CD4-positive, alpha-beta memory T cell (primary cell): ENCODE measurements at places on chromosomes 4 and X. TPM values are rescaled to one million over a fixed set of nuclear protein-coding genes. Genes with fewer than 3 reads are reported as not detected.
A peak's percentile ranks its signal among the peaks of the same experiment; 100 is the strongest.

DNA sequence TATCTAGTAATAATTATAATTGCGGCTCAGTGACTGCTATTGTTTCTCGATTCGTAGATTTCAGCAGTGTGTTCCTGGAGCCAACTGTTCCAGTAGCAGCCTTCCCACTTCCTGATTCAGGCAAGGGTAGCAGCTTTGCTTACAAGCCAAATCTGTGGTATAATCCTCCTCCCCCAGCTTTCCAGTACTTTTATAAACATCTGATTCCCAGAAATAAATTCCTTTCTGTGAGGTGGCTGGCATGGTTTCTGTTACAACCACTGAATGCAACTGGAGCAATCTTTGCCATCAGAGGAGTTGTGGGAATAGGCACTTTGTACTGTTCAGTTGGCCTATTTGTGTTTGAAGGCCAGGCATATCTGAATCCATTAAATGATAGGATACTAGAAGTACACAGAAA lies 80.0 kb downstream of the GLRA3 start:
- DNase-seq = no peak
- H3K27ac ChIP-seq = no peak overlapping the region
- no peak overlapping the region for H3K4me3 ChIP-seq
- H3K36me3 ChIP-seq = no peaks in the 10 kb centered on the region
- H3K4me1 ChIP-seq = no peaks in the 10 kb centered on the region
- no peaks in the 10 kb centered on the region for H3K27me3 ChIP-seq

- H3K4me1 ChIP-seq = no peaks in the 10 kb centered on the region
- no peaks in the 10 kb centered on the region for H3K36me3 ChIP-seq
- no peak overlapping the region for H3K4me3 ChIP-seq
- peak; percentile 6 for DNase-seq
- H3K27ac ChIP-seq = no peak overlapping the region
- H3K27me3 ChIP-seq = no peaks in the 10 kb centered on the region
Measured at GRCh38 chrX:73127700-73128241, 48.5 kb upstream of the PABPC1L2A start.

- no peak overlapping the region for H3K27ac ChIP-seq
- H3K27me3 ChIP-seq = no peaks in the 10 kb centered on the region
- no peak overlapping the region for H3K4me3 ChIP-seq
- no peaks in the 10 kb centered on the region for H3K4me1 ChIP-seq
- DNase-seq = no peak
- H3K36me3 ChIP-seq = no peaks in the 10 kb centered on the region
Measured at GRCh38 chr4:54540931-54541330, 116.8 kb upstream of the KIT start.

BRS3 gene
- not detected for total RNA-seq

DNA sequence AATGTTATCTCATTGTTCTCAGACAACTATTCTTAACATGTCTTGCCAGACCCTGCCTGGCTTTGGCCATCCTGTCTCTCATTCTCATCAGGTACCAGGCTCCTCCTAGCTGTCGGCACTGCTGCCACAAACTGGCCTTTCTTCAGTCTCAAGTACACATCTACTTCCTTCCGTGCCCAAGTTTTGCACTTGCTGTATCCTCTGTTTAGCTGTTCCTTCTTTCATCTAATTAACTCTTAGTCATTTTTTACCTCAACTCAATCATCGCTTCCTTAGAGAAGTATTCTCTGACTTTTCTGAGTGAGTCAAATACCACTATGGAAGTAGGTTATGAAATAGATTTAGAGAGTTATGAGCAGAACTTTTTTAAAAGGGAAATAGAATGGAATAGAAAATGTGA lies 19.7 kb downstream of the CXCL3 start:
- H3K36me3 ChIP-seq = no peaks in the 10 kb centered on the region
- no peaks in the 10 kb centered on the region for H3K27me3 ChIP-seq
- H3K4me1 ChIP-seq = no peaks in the 10 kb centered on the region
- no peak overlapping the region for H3K27ac ChIP-seq

- peaks cover 82% of the 10 kb centered on the region for H3K4me1 ChIP-seq
- peak overlapping the region; percentile 86 for H3K27ac ChIP-seq
- no peak overlapping the region for H3K4me3 ChIP-seq
Measured at GRCh38 chr4:80069108-80069836, 3.8 kb downstream of the ANTXR2 start.

NDNF gene
- not detected for total RNA-seq

DNA sequence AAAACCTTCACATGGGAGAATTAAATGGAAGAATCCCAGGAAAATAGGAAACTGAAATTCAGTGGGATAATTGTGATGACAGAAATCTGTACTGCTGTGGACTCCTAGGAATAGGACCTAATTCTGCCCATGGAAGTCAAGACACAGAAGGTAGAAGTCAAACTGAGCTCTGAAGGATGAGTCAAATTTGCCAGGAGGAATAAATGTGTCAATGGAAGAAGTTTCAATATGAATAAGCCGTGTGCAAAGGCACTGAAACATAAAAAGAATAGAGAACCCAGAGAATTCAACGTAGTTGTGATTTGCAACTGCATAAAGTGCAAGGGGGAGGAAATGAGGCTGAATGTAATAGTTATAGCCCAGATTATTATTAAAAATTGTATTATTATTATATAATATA lies 11.6 kb downstream of the ENAM start:
- no peaks in the 10 kb centered on the region for H3K4me1 ChIP-seq
- no peaks in the 10 kb centered on the region for H3K36me3 ChIP-seq
- DNase-seq = no peak
- no peaks in the 10 kb centered on the region for H3K27me3 ChIP-seq

DNA sequence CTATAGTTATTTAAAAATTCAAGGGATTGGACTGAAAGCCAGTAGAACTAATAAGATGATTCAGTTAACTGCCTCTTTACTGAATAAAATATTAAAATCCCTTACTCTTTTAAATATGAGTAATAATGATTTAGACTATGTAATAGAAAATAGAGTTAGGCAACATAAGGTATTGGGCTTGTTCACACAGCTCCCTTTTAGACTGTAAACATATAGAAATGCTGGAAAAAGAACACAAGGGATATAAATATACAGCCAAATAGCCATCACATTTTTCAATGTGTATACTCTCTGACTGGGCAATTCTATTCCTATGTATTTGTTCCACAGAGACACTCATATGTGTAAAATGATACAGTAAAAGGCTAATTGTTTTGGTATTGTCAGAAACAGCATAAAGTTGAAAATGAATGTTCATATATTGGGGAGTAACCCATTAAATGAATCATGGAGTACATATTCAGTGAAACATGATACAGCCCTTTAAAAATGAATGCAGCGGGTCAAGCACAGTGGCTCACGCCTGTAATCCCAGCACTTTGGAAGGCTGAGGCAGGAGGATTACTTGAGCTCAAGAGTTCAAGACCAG lies 129.8 kb downstream of the TBC1D19 start:
- no peaks in the 10 kb centered on the region for H3K4me1 ChIP-seq
- no peaks in the 10 kb centered on the region for H3K36me3 ChIP-seq
- H3K4me3 ChIP-seq = no peak overlapping the region
- no peaks in the 10 kb centered on the region for H3K27me3 ChIP-seq

CCDC120 gene
- 10.6 TPM for total RNA-seq

SSX4B gene
- total RNA-seq = not detected

- peaks cover 22% of the 10 kb centered on the region for H3K4me1 ChIP-seq
- H3K27me3 ChIP-seq = no peaks in the 10 kb centered on the region
- H3K4me3 ChIP-seq = no peak overlapping the region
- no peaks in the 10 kb centered on the region for H3K36me3 ChIP-seq
- no peak for DNase-seq
Measured at GRCh38 chrX:13153796-13154195, 109.4 kb upstream of the FAM9C start.

GRCh38 chr4:145041378-145041777 lies 56.6 kb downstream of the ANAPC10 start:
- H3K27me3 ChIP-seq = no peaks in the 10 kb centered on the region
- H3K4me1 ChIP-seq = no peaks in the 10 kb centered on the region
- no peak for DNase-seq
- no peak overlapping the region for H3K4me3 ChIP-seq
- no peak overlapping the region for H3K27ac ChIP-seq
- no peaks in the 10 kb centered on the region for H3K36me3 ChIP-seq

GRCh38 chr4:82577451-82577850 lies 15.7 kb upstream of the TMEM150C start:
- no peaks in the 10 kb centered on the region for H3K27me3 ChIP-seq
- H3K36me3 ChIP-seq = no peaks in the 10 kb centered on the region
- H3K4me3 ChIP-seq = no peak overlapping the region
- no peaks in the 10 kb centered on the region for H3K4me1 ChIP-seq
- no peak overlapping the region for H3K27ac ChIP-seq

XPNPEP2 gene
- total RNA-seq = 0.33 TPM

DNA sequence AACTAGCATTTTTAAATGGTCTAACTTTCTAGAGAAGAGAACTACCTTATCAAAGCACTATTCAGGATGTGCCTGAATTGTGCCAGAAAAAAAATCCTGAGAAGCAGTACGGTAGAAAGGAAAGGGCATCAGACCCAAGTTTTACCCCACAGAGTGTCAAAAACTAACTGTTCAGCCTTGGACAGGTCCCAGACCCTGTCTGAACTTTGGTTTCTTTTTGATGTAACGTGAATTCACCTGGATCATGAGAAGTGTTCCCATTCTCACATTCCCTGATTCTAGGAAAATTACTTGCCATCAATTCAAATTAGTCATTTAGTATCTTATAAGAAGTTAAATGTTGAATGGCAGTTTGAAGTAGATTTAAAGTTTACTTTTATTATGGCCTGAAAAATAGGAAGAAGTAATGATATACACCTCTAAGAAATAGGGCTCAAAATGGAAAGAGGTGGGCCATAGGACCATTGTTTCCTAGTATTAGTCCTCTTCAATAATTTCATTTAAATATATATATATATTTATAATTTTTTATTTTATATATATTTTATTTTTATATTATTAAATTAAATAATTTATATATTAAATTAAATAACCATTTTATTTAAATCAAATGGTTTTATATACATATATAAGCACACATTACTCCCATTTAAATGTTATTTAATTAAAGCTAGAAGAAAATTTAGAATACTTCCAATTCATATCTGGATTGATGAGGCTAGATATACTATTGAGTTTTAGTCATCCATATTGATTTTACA lies 181.9 kb upstream of the PPARGC1A start:
- no peak for DNase-seq
- H3K4me1 ChIP-seq = no peaks in the 10 kb centered on the region
- no peaks in the 10 kb centered on the region for H3K27me3 ChIP-seq
- no peak overlapping the region for H3K27ac ChIP-seq

AFM gene
- not detected for total RNA-seq

GNRHR gene
- total RNA-seq = not detected

GRCh38 chr4:139227729-139228404 lies 50.8 kb upstream of the ELF2 start:
- peak; percentile 10 for DNase-seq
- H3K4me1 ChIP-seq = no peaks in the 10 kb centered on the region
- H3K27me3 ChIP-seq = no peaks in the 10 kb centered on the region
- H3K36me3 ChIP-seq = no peaks in the 10 kb centered on the region
- H3K27ac ChIP-seq = no peak overlapping the region

- H3K27ac ChIP-seq = no peak overlapping the region
- no peaks in the 10 kb centered on the region for H3K27me3 ChIP-seq
- no peaks in the 10 kb centered on the region for H3K4me1 ChIP-seq
- H3K4me3 ChIP-seq = no peak overlapping the region
- H3K36me3 ChIP-seq = no peaks in the 10 kb centered on the region
Measured at GRCh38 chr4:16243285-16243684, 17.0 kb upstream of the TAPT1 start.

GRCh38 chr4:106238820-106239420 lies 77.1 kb downstream of the TBCK start:
- H3K27ac ChIP-seq = no peak overlapping the region
- DNase-seq = no peak
- no peaks in the 10 kb centered on the region for H3K4me1 ChIP-seq
- H3K36me3 ChIP-seq = peaks cover 7% of the 10 kb centered on the region

- H3K36me3 ChIP-seq = no peaks in the 10 kb centered on the region
- no peak overlapping the region for H3K4me3 ChIP-seq
- no peak for DNase-seq
Measured at GRCh38 chr4:187903106-187903505, 92.5 kb upstream of the ZFP42 start.

GAGE12J gene
- not detected for total RNA-seq

DNA sequence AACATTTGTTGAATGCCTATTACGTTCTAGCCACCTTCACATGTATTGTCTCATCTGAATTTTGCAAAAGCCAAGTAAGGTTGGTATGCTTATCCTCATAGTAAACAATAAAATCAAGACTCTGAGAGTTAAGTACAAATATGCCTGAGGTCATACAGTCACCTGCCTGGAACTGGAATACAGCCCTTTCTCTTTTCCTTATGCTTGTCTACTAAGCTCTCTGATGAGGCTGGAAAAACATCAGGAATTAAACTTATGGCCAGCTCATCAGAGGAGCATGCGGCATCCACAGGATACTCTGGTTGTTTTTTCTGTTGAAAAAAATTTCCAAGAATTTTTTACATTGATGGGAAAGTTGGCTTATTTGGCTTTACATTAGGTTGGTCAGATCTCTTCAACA lies 35.5 kb downstream of the NCAPG start:
- H3K27ac ChIP-seq = no peak overlapping the region
- no peaks in the 10 kb centered on the region for H3K36me3 ChIP-seq
- no peaks in the 10 kb centered on the region for H3K27me3 ChIP-seq
- no peak overlapping the region for H3K4me3 ChIP-seq
- H3K4me1 ChIP-seq = no peaks in the 10 kb centered on the region
- no peak for DNase-seq

- H3K27ac ChIP-seq = no peak overlapping the region
- peaks cover 4% of the 10 kb centered on the region for H3K36me3 ChIP-seq
- H3K4me1 ChIP-seq = peaks cover 15% of the 10 kb centered on the region
- no peaks in the 10 kb centered on the region for H3K27me3 ChIP-seq
- no peak for DNase-seq
Measured at GRCh38 chr4:184763150-184763780, 29.4 kb upstream of the CENPU start.

- no peak for DNase-seq
- H3K27me3 ChIP-seq = no peaks in the 10 kb centered on the region
- H3K4me1 ChIP-seq = peaks cover 8% of the 10 kb centered on the region
- H3K36me3 ChIP-seq = no peaks in the 10 kb centered on the region
- no peak overlapping the region for H3K4me3 ChIP-seq
- H3K27ac ChIP-seq = no peak overlapping the region
Measured at GRCh38 chrX:254630-255215, 26.5 kb upstream of the PLCXD1 start.

ASB12 gene
- not detected for total RNA-seq

DNA sequence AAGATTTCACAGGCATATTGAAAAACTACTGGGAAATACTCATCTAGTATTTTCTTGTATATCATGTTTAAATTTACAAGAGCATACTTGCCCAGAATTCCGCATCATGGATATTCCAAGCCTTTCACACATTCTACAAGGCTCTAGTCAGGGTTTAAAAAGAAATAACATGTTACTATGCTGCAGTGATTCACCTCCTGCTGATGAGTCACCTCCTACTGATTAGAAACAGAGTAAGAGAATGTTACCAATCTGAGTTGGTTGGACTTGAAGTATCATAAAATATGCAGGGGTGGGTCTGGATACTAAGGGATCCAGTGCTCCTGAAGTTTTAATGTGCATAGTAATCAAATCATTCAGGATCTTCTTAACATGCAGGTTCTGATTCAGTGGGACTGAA lies 192.0 kb upstream of the ANK2 start:
- no peak overlapping the region for H3K27ac ChIP-seq
- no peak overlapping the region for H3K4me3 ChIP-seq
- no peaks in the 10 kb centered on the region for H3K4me1 ChIP-seq
- no peaks in the 10 kb centered on the region for H3K36me3 ChIP-seq
- DNase-seq = no peak

GSX2 gene
- not detected for total RNA-seq
